Hematopoietic multipotent progenitor cell treated with erythropoietin and hydrocortisone succinate and interleukin-3 and kit ligand, for 8 days (in vitro differentiated cells): ENCODE measurements at places on chromosomes 1 and 21.

DNA sequence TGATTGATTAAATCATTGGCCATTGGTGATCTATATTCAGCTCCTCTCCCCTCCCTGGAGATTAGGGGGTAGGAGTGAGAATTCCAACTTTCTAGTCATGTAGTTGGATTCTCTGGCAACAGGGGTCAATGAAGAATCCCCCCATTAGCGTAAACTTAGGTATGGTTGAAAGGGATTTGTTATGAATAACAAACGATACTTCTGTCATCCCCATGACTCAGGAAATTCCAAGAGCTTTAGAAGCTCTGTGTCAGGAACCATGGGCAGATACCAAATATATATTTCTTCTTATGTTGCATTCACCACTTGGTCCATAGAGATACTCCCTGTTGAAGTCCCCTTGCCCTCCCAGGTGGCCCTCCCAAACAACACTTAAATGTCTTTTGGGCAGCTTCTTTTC is 124.5 kb downstream of the DNM3 start:
- no peak for DNase-seq

DNA sequence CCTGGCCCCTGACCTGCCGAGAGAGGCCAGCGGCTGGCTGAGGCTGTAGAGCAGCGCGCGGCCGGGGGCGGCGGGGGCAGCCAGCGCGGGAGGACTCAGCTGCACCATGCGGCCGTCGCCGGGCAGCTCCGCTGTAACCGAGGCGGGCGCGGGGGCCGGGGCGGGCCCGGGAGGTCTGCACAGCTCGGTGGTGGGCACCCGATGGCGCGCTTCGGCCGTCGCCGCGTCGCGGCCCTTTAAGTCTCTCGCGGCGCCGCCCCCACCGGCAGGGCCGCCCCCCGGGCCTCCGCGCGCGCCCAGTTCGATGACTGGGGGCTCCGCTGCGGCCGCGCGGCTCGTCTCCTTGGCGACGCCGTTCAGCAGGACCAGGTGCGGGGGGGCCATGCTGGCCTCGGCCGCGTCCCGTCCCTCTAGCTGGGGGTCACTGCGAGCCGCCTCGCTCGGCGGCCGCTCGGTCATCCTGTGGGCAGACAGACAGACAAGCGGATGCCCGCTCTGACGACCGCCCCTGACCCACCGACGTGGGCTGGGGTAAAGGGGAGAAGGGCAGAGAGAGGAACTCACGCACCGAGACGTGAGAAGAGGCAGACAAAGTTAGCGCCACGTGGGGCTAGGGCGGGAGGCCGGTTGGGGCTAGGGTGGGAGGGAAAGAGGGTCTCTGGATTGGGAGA is 6.5 kb downstream of the TAL1 start:
- DNase-seq = peak; percentile 32

GRCh38 chr1:236393681-236394481 is at the start of gene EDARADD:
Gene EDARADD, plus strand, starts transcription at chr1:236394286. Its CDS starts 159 bp downstream, at chr1:236394445.
- DNase-seq = no peak

GRCh38 chr21:35561116-35561515 is 499.2 kb downstream of the SETD4 start:
- no peak for DNase-seq

- peak; percentile 53 for DNase-seq
These were observed 18.6 kb downstream of the FABP3 start for GRCh38 chr1:31354283-31354682.

DNA sequence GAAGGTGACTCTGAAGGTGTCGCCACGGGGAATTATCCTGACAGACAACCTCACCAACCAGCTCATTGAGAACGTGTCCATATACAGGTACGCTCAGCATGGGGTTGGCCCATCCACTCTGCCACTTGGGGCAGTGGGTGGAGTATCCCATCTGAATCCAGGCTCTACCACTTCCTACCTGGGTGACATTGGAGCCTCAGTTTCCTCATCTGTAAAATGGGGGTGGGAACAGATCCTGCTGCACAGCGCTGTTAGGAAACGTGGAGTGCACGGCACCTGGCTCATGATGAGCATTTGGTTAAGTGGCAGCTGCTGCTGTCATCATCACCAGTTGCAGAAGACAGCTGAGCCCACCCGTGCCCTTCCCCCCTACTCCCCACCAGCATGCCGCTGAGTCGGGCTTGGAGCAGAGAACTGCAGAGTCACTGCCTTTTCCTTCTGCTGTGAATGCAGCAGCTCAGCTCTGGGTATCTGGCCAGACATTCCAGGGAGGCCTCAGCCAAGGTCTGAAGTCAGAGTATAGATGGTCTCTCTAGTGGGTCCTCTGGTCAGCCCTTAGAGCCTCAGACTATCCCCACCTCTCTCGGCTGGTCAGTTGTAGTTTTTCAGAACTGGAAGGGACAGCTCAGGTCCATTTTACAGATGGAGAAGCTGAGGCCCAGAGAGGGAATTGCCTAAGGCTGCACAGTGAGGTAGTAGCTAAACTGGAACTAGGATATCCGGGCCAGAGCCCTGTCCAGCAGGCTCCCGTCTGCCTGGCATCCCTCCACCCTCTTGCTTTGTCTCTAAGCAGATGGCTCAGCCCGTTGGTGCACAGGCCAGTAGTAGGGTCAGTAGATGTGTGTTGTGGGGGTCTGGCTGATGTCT is 11.7 kb downstream of the LDLRAP1 start:
- DNase-seq = no peak

- DNase-seq = no peak
These were observed 1.9 kb downstream of the SLC6A9 start for GRCh38 chr1:44029260-44029910.

DNA sequence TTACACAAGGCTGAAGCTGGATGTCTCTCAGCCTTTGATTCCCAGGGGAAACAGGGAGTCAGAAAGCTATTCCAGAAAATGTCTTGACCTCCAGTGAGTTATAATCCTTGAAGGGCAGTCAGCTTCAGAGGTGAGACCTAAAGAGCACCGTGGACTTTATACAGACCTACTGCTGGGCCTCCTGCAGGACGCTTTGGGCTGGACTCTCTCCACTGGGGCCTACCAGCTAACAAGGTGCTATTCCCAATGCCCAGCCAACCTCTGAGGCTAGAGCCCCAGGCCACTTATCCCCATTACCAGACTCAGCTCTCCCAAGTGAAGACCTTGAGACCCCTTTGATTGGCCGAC is 6.6 kb downstream of the SETD4 start:
- DNase-seq = no peak

- peak; percentile 64 for DNase-seq
These were observed 27.6 kb downstream of the INPP5B start for GRCh38 chr1:37919277-37919676.

GRCh38 chr1:89779151-89779940 is 41.5 kb upstream of the LRRC8D start:
- no peak for DNase-seq

DNA sequence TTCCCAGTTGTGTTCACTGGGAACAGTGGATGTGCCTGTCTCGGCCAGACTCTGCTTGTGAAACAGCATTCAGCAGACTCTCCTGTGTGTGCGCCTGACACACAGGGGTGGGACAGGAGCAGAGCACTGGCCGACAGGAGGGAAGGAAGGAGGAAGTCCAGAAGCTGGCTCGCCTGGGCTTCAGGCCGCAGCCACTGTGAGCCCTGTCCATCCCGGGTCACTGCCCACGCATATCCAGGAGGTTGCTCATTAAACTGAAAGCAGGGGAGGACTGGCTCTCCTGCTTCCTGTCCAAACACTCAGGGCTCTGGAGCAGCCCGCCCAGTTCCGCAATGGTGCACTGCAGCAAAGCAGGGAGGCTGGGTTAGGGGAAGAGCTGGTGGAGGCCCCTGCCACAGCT is 218.7 kb upstream of the VAMP3 start:
- DNase-seq = no peak

- no peak for DNase-seq
These were observed 58.4 kb upstream of the ADAM30 start for GRCh38 chr1:119954476-119955422.

GRCh38 chr1:220121791-220122530 is 28.0 kb downstream of the IARS2 start:
- no peak for DNase-seq

DNA sequence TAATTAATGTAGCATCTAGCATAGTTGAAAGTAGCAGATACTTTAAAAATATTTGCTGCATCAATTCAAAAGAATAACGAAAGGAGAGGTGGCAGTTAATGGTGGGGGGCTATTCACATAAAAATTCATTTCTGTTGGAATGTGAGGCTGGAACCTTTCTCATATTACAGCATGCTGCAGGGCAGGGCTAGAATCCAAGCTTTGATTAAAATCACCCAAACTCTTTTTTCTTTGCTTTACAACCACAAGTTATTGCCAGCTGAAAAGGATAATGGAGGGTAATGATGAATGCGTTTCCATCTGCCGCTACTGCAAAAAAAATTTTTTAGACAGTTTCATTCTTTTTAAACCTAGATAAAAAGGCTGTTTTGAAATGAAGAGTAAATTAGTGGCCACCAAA is 9.8 kb downstream of the DISP1 start:
- DNase-seq = no peak

DNA sequence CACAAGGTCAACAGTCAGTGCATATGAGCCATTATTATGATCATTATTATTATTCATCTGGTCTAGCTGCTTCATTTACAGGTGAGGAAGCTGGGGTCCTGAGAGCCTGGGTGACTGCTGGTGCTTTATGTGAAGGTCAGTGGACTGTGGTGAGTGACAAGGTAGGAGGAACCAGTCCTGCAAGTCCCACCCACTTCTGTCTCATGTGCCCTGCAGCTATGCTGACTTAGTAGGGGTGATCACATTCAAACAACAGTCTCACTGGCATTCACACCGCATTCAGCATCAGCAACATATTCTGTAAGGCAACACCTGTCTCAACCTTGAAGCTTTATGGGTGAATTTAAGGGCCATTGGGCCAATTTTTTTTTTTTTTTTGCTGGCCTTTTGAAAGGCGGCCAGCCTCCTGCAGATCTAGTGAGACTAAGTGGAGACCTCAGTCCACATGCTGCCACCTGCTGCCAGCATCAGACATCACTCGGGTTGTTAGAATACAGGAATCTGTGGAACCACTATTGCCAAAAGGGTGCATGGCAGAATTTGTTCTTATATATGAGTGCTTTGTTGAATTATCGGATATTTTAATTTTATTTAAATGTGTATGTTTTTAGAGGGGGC is 59.9 kb upstream of the CACNA1E start:
- DNase-seq = peak; percentile 30

- no peak for DNase-seq
These were observed 76.2 kb downstream of the USP1 start for GRCh38 chr1:62513013-62513412.

DNA sequence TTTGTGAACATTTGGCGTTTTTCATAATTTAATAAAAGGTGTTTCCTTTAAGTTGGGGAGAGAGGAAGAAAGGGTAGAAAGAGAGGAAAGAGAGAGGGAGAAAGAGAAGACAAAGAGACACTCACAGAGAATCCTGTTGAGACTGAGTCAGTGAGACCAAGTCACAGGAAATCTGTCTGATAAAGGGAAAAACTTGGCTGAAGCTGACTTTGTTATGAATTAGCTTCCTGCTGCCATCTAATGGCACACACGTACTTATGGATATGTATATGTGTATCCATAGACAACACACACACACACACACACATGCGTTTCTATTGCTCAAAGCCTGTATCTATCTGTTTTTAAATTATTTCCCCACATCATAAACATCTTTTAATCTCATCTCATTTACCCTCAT is 42.5 kb upstream of the DISC1 start:
- peak; percentile 51 for DNase-seq

- DNase-seq = no peak
These were observed 23.6 kb downstream of the LAMC2 start for GRCh38 chr1:183209533-183210158.

DNA sequence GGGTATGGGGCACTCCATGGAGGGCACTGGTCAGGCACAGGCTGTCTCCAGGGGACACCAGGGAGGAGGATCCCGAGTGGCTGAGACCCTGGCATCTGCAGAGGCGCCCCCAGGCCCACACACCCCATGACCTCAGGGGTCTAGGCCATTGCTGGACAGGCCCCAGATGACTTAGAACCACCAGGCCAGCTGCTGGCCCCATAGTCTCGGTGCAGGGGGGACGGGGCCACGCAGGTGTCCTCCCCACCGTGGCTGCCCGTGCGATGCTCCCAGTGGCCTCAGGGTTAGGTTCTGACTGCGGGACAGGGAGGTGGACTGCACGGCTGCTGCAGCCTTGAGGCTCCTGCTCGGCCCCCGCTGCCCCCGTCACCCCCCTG is 44.0 kb downstream of the MORN1 start:
- DNase-seq = no peak

DNA sequence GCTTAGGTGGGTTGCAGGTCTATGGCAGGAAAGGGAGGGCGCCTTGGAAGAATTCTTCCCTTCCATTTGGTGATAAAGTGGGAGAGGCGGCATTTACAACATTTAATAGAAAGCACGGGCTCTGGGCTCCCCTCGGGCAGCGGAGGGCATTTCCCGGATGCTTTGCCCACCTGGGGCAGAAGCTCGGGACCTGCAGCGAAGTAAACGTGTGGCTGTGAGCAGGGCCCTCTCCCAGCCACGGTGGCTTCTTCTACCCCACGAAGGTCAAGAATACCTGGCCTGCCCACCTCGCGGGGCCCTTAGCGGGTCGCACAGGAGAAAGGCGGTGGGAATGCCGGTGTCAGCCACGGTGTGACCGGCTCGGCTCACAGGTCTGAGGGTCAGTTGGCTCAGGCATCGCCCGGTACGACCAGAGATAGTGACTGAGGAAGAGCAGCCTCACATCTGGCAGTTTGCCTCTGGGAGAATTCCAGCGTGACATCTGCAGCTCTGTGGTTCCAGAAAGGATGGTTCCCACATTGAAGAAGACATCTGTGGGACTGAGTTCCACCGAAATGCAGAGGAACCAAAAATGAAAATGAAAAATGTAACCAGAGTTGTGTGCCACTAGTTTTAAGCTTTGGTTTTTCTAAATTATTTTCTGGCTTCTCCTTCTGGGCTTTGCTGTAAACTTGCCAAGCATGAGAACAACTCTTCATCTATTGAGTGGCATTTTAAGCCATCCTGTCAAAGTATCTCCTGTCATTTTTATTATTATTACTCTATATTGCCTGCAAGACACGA is 720 bp upstream of the F3 start:
- no peak for DNase-seq

DNA sequence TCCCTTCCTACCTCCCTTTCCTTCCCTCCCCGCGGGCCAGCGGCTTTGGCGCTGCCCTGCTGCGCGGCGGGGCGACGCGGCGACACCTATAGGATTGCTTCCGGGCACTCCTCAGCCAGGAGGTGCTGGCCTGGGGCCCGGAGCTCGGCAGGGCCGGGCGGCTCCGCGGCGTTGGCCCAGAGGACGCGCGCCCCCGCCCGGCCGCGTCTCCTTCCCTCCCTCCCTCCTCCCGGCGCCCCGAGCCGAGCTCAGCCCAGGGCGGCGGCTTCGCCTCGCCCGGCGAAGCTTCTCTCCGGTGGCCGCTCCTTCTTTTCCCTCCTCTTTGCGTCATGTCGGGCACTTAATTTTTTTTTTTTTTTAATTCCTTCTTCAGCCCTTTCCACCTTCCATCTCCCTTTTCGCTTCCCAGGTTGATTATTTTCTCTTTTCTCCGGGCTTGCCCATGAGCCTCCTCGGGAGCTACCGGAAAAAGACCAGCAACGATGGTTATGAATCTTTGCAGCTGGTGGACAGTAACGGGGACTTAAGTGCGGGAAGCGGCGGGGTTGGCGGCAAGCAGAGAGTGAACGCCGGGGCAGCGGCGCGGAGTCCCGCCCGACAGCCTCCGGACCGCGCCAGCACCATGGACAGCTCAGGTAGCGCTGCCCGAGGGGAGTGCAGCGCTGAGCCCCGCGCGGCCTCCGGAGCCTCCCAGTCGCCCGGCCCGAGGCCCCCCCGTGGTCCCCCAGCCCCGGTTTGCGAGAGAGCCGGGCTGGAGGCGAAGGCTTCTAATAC is at the start of gene DNAJC6:
Gene DNAJC6, plus strand, starts transcription at position 240 of the 774 bp plus-strand sequence. Its CDS starts 203 bp downstream, at position 443.
- DNase-seq = peak; percentile 74
